Activated effector memory CD4-positive, alpha-beta T cell treated with anti-CD3 and anti-CD28 coated beads, Interleukin-2, amount 50 U/mL, for 16 hours (primary cell): ENCODE measurements at places on chromosomes 12 and 14.

- peak; percentile 83 for DNase-seq
Observed at GRCh38 chr14:104827177-104828055, 26.5 kb downstream of the ZBTB42 start.

DNA sequence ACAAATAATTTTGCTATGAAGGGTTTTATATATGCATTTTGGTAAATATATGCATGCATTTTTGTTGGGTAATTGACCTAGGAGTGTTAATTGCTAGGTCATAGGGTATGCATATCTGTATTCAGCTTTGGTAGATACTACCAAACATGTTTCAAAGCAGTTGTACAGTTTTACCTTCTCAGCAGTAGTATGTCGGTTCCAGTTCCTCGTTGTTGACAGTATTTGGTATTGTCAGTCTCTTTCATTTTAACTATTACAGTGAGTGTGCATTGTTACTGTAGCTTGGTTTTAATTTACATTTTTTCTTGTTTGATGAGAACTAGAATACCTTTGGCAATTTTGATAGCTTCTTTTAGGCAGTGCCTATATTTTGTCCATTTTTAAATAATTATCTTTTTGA, 98.9 kb downstream of the ARID2 start:
- no peak for DNase-seq

GRCh38 chr14:40221428-40221827, 789.2 kb upstream of the FBXO33 start:
- no peak for DNase-seq

DNA sequence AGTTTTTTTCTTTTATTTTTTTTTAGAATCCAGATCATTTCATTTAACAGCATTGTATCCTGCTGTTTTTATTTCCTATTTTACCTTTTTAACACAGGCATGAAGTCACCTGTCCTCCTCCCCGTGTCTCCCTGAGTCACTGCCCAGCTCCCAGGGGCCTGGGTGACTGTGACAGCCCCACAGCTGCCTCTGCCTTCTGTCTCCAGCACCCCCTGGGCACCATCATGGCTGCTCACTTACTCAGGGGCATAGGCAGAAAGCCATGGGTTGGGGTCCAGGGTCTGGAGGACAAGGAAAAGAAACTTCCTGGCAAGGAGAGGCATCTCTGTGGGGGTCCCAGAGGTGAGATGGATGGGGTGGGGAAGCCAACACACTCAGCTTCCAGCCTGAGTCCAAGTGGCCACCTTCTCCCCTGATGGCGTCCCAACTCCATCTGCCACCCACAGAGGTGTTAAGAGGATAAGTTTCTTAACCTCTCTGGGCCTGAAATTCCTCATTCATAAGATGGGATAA, 25.3 kb downstream of the TMEM63C start:
- DNase-seq = no peak

GRCh38 chr12:113932381-113933196, 33.5 kb downstream of the RBM19 start:
- DNase-seq = no peak

- peak; percentile 99 for DNase-seq
Observed at GRCh38 chr14:35826218-35826951, at the start of gene BRMS1L. Gene BRMS1L, plus strand, starts transcription at chr14:35826338. Its CDS starts 179 bp downstream, at chr14:35826517.
